ENCODE measurements at places on chromosomes 11 and 22.

DNA sequence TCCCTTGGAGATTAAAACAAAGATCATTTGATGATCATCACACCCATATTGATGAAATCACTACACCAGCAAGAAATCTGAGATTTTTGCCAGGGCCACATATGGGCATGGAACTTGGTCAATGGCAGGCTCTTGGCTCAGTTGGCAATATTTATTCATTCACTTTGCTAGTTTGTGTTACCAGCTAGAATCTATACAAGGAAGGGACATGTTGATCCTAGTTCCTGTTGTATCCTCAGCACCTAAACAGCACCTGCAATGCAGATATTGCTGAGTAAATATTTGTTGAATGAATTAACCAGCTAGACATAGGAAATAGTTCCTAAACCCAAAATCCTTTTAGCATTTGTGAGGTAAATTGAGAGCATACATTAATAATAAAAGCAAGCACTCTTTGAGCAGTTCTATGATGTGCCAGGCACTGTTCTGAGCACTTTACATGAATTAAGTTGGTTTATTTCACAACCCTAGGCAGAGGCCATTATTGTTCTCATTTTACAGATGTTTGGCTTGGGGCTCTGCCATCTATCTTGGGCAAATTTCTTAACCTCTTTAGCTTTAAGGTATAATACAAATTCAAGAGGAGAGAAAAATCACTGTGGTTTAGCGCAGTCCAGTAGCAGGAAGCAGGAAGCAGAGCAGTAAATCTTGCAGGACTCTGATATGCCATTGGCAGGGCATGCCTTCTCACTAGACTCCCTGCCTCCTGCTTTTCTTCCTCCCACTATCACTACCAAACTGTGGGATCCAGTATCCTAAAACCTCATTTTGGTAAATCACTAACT, 1.6 kb downstream of the TRIM68 start:
- no peak for DNase-seq

GRCh38 chr11:2329551-2329950, 27.7 kb downstream of the TSPAN32 start:
- no peak for DNase-seq

DNA sequence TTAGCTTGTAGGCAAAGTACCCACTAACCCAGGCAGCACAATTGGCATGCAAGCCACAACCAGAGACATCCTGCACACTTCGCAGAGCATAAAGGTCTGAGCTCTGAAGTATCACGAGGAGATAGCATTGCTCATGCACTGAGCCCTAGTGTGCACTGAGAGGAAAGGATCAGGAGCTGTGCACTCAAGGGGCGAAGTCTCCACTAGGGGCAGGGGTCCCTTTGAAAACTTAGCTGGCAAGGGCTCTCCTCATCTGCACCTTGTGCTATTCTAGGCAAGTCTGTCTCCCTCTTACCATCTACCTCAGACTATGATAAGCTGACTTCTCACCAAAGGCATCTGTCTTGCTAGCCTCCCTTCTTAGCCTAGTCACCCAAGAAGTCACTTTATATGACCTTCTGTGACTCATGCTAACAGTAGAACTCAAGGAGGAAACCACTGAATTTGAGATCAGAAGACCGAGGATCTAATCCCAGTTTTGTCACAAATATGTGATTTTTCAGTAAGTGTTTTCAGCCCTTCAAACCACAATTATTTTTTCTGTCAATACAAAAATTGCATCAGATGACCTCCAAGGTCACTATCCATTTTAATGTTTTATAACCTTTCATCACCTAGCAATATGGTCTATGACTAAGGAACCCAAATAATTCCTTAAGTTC, 1078.0 kb downstream of the NTM start:
- peak; percentile 90 for DNase-seq

- no peak for DNase-seq
Observed at GRCh38 chr22:44519886-44520285, 21.9 kb upstream of the RTL6 start.

GRCh38 chr22:19176732-19177131, 1.8 kb downstream of the SLC25A1 start:
- no peak for DNase-seq

DNA sequence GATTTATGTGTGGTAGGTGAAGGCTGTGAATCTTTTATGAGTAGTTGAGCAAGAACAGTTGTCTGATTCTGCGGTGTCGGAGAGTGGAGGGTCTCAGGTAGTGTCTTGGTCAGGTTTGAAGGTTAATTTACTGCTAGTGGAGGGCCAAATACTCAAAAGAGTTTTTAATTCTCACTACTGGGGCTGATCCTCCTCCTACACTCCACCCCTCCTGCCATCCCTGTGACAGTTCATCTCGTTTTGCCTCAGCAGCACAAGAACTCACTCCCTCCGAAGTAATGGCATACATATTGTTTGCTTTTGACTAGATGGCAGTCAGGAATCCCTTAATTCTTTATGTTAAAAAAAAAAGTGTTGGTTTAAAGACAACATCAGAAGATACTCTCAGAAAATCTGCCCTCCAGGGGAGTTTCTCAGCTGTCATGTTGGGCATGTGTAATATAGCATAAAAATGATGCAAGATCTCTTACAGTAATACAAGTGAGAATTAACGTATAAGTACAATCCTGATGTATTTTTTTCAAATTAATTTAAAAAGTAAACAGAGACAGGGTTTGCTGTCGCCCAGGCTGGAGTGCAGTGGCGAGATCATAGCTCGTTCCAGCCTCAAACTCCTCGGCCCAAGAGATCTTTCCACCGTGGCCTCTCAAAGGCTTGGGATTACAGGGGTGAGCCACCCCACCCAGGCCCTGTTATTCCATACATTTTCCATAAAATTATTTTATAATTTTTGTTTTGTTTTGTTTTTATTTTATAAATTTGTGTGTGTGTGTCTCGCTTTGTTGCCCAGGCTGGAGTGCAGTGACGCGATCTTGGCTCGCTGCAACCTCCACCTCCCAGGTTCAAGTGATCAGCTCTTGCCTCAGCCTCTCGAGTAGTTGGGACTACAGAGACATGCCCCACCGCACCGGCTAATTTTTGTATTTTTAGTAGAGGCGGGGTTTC, 1.3 kb downstream of the FAR1 start:
- DNase-seq, result no peak
